T-helper 1 cell treated with Interleukin-12 subunit alpha and Interleukin-12 subunit beta and Interleukin-4 antibody, amounts not matched to agents 30 ng/mL and 1 ng/mL, for 36 hours (primary cell): ENCODE measurements at places on chromosomes 5 and 9. TPM values are rescaled to one million over a fixed set of nuclear protein-coding genes. Genes with fewer than 3 reads are reported as not detected.

The NRG2 gene
- 0.27 TPM in 1 of 2 replicates, not detected in the other for total RNA-seq

The C9orf50 gene
- total RNA-seq, result not detected in 2 replicates

The CDH12 gene
- not detected in 2 replicates for total RNA-seq

The PRPF4 gene
- 34.8 and 36.4 TPM in 2 replicates for total RNA-seq

The SPATA31E1 gene
- total RNA-seq, result not detected in 2 replicates

The SLC46A2 gene
- not detected in 2 replicates for total RNA-seq

The OLFM1 gene
- 5.3 and 6.4 TPM in 2 replicates for total RNA-seq

The TICAM2 gene
- total RNA-seq, result 3.3 and 3.5 TPM in 2 replicates

The TMEM252 gene
- total RNA-seq, result not detected in 2 replicates

The SLC36A2 gene
- not detected in 2 replicates for total RNA-seq

The GPR151 gene
- not detected in 2 replicates for total RNA-seq

The CLPTM1L gene
- total RNA-seq, result 119 and 123 TPM in 2 replicates

The FIBCD1 gene
- total RNA-seq, result not detected in 2 replicates

The NAIF1 gene
- 12.6 and 13.8 TPM in 2 replicates for total RNA-seq

The TEK gene
- total RNA-seq, result not detected in 2 replicates

The AGXT2 gene
- not detected in 2 replicates for total RNA-seq

The GTF3C5 gene
- 70.8 and 72.5 TPM in 2 replicates for total RNA-seq

The OTP gene
- not detected in 2 replicates for total RNA-seq

The KCNN2 gene
- total RNA-seq, result not detected in 2 replicates

The ELAVL2 gene
- total RNA-seq, result not detected in 2 replicates

The WASHC1 gene
- 20.3 and 22.0 TPM in 2 replicates for total RNA-seq

The NEUROG1 gene
- total RNA-seq, result not detected in 2 replicates

The CCL27 gene
- 0.39 TPM in 1 of 2 replicates, not detected in the other for total RNA-seq

The BARHL1 gene
- total RNA-seq, result not detected in 2 replicates

The ADRB2 gene
- 0.81 and 0.90 TPM in 2 replicates for total RNA-seq

The FOXD4L4 gene
- total RNA-seq, result 0.20 TPM in 1 of 2 replicates, not detected in the other

The CNTLN gene
- 1.6 TPM in 2 replicates for total RNA-seq

The ATP6V1G1 gene
- 92.5 and 94.4 TPM in 2 replicates for total RNA-seq

The INSL4 gene
- total RNA-seq, result not detected in 2 replicates

The NSUN2 gene
- 93.4 and 97.1 TPM in 2 replicates for total RNA-seq

The PPIP5K2 gene
- 68.0 and 68.4 TPM in 2 replicates for total RNA-seq

The UNC13B gene
- 0.20 and 0.47 TPM in 2 replicates for total RNA-seq

The SAPCD2 gene
- 19.7 and 21.1 TPM in 2 replicates for total RNA-seq
